ENCODE measurements at places on chromosomes 2 and 18.

- DNase-seq, result no peak
Observed at GRCh38 chr2:98122524-98122923, 35.6 kb downstream of the VWA3B start.

DNA sequence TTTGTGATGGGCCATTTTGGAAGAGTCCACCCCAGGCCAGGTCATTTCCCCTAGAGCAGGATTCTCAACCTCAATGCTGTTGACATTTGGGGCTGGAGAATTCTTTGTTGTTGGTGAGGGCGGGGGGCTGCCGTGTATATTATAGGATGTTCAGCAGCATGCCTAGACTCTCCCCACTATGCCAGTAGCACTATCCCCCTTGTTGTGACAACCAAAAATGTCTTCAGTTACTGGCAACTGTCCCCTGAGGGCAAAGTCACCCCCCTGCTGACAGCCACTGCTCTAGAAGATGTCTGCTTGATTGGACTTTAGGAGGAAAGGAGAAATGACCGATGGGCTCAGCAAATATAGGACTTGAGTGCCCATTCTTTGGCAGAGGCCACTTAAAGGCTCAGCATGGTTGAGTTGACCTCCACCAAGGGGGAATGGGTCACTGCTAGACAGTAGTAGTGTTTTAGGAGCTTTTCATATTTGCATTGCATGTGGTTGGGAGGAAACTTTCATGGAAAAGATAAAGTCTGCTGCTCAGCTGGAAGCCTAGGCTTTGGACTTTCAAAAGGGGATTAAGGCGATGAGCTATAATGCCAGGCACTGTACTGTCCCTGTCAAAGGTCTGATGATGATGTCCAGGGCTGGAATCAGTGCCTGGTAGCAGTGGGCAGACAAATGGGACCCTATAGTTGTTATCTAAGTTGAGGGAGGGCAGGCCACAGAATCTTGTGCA lies 61.1 kb upstream of the MCFD2 start:
- DNase-seq, result no peak

DNA sequence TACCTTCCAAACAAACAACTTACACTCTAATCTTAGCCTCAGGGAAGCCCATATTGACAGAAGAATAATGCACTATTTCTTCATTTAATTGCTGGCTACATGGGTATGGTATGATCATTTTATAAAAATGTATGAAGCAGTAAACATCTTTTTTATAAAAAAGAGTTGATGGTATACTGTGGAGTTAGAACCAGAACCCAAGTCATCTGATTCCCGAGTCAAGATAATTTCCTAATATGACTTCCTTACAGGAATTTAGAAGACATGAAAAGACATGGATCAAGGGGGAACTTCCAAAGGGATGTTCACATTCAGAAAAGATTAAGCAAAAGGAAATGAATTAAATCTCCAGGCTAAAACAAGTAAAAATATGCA lies 171.8 kb downstream of the NBAS start:
- DNase-seq, result no peak

DNA sequence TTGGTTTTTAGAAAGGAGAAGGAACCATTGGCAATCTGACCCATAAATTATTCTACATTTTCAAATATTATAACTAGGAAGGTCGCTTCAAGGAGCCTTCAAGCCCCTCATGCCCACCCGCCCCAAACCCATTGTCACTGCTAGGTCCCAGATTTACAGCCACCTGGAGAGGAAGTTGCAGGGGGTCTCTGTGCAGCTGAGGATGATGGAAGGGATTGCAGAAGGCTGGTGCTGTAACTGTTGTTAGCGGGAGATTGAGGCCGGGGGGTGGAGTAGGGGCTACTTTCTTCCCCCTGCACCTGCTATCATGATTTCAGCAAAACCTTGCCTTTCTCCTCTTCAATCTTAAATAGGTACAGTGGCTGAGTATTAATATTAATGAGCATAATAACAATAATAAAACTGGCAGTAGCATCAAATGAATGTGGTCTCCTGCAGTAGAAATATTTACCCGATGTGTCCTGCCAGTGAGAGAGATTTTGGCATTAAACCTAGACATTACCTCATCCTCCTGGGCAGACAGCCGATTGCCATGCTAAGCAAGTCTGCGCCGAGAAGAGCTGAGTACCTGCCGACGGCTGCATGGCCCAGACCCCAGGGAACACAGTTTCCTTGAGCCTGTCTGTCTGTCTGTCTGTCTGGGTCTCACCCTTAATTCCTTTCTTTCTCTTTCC lies 225.4 kb downstream of the FAM210A start:
- no peak for DNase-seq

GRCh38 chr18:61842146-61842545 lies 50.7 kb downstream of the RNF152 start:
- no peak for DNase-seq

GRCh38 chr2:199259671-199260070 lies 198.1 kb downstream of the SATB2 start:
- DNase-seq, result no peak

DNA sequence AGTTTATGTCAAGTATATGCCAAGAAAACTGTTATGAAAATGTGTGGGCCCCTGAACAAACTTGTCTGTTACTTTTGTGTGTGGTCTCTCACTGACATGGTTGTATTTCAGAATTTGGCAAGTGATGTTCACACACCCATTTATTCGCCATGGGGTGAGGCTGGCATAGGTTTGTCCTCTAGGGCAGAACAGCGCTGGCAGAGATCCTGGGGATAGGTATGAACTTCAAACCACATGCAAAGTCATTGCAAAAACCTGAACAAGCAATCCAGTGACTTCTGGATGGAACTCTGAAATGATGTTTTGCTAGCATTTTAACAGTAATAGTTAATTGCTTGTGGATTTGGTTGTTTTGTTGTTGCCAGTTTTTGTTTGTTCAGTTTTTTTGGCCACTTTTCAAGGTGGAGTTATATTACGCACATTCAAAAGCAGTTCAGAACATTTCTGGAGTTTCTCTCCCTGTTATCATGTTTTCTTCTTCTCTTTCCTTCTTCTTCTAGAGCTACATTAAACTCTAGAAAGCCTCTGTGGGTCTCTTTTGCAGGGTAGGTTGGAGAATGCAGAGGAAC lies 78.5 kb downstream of the MDH1 start:
- no peak for DNase-seq

- DNase-seq, result no peak
Observed at GRCh38 chr2:352696-353095, 64.8 kb upstream of the ALKAL2 start.

DNA sequence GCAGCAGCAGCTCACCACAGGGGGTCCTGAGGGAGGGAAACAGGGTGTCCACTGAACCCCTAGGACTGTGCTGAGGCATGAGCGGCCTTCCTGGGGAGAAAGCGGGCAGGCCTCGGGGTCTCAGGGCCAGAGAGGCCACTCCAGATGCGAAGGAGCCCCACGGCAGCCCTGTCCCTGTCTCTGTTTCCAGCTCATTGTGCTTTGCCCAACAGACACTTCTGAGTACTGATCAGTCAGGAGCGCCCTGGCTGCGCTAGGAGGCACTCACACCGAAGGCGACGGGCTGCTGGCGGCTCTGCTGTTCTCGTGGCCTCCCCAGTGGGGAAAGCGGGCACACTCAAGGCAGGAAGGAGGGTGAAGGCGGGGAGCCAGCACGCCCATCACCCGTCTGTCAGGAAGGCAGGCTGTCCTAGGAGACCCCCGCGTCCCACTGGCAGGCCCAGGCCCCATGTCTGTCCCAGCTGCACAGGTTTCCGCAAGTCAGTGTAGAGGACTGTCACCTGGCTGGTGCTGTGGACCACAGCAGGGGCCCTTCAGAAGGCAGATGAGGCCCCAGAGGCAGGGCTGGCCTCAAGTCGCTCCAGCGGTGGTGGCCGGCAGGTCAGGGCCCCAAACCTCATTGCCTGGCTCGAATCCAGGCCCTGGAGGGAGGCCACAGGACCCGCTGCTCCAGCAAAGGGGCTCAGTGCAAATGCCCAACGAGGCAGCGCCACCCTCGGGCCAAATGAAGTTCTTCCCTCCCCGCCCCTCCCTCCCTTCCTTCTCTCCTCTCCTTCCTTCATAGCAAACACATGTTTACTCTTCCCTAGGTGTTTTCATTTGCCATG lies 6.8 kb downstream of the ESPNL start:
- no peak for DNase-seq

DNA sequence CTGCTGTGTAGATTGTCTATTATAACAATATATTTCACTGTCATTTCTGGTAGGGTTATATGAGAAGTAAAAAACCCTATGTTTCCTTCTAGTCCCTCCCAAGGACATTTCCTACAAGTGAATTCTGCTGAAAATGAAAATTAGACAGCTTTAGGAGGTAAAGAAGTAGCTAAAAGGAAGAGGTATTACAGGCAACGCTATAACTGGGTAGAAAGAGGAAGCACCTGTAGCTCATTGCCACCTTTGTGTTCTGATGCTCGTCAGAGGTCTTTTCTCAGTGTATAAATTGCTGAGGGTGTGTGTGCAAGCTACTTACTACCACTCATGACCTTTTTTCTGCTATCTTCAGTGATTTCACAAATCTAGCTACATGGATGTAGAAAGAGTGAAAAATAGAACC lies 1.4 kb downstream of the DNAJC10 start:
- no peak for DNase-seq

DNA sequence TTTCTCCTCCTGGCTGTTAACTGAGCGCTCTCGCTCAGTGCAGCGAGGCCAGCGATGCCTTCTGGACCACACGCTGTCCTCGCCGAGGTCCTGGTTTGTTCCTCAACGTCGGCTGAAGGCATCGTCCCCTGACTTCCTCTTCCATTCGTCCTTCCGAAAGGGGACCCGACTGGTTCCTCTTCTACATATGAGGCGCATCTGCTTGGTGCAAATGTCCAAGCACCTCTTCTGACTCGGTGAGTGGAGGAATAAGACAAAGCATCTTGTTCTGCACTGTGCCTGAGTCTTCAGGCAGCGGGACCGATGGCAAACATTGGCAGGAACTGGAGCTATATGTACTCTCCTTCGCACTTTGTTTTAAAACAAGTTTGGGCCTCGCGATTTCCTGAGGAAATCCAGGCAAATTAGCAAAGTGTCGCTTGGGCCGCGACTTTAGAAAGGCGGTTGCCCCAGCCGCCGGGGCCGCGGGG lies 621 bp upstream of the KCNS3 start:
- DNase-seq, result no peak

- no peak for DNase-seq
Observed at GRCh38 chr2:168137510-168138180, 109.8 kb downstream of the STK39 start.

- no peak for DNase-seq
Observed at GRCh38 chr2:178264211-178264610, 69.9 kb downstream of the OSBPL6 start.

DNA sequence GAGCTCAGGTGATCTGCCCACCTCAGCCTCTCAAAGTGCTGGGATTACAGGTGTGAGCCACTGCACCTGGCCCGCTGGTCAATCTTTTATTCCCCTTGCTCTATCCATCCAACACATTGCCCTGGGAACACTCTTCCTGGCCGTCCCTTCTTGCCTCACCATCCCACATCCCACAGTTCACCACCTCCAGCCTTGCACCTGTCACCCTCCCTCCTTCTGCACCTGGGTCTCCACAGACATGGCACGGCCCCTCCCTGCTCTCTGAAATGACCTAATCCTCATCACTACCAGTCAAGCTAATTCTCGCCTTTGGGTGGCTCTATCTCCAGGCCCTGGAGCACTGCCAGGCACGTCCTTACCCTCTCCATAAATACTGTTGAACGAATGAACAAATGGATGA lies 116.9 kb upstream of the TEX51 start:
- DNase-seq, result no peak

- no peak for DNase-seq
Observed at GRCh38 chr18:77132369-77133050, at the start of gene MBP. MBP (minus strand) TSS chr18:77132783; CDS start chr18:77105261, 27,522 bp downstream.

DNA sequence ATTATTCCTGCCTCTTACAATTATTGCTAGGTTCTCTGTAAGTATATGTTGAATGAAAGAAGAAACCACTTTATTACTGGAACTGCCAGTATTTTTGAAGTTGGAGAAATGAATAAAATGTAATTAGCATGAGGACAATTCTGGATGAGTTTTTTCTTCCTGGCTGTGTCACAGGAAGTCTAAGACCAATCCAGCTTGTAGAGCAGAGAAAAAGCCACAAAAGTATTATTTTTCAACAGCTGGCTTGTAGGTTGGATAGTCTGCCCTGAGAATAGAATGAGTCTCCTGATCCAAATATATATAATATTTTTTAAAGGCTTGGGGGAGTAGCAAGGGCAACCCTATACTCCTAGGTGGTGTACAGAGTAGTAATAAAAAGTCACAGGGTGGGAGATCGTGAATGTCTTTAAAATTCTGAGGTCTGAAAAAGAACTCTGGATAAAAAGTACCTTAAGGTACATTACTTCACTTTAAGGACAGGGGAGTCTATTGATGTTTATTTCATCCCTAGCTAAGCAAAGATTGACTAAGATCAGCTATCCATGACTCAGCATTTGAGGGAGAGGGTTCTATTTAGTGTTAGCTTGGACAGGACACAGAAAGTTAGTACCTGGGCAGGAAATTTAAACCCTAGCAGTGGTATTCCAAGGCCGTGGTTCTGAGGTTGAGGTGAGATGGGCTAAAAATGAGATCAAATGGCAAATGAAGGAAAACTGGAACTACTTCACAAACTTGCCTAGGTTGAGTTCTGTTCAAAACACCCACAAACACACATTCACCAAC lies 31.7 kb downstream of the SLC40A1 start:
- DNase-seq, result no peak

DNA sequence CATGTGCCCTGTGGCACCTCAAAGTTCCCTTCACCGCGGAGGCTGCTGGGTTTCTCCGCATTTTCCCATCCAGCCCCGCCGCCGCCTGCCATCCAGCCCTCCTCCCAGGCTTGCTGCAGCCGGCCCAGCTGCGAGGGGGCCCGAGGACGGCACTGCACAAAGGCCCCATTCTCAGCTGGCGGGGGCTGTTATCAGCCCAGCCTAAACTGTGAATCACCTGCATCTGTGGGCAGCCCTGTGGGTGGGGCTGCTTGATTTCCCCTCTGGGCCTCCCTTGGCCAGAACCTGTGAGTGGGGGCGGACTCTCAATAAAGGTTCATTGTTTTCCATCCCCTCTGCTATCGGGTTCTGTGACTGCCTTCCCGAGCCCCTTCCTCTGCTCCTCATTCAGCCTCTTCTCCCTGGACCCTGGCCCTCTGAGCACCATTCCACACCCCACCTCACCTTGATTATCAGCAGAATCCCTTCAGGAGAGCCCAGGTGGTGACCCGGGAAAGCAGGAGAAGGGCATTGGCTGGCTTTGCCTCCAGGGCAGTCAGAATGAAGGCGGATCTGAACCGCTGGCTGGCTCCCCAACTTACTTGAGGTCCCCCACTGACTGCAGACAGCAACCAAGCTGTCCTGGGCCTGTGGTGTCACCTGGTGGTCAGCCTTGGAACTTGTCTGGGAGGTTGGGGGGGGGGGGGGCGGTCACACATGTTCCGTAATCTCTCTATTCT lies 204.5 kb downstream of the ZFP36L2 start:
- no peak for DNase-seq

- no peak for DNase-seq
Observed at GRCh38 chr2:88199912-88200682, 30.0 kb downstream of the THNSL2 start.

DNA sequence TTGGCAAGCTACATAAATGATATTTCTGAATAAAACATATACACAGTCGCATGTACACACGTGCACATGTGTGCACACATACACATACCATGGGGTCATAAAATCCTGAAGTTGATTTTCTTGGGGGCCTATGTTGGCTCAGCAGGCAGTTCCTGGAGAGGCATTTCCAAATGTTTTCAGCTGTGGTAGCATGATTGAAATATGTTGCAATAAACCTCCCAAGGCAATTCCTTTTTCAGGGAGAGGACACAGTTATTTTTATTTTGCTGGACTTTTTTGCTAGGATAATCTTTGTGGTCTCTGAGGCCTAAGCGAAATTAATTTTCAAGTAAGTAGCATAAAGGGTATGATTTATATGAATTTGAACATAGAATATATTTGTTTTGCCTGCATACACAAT lies 126.7 kb upstream of the LTBP1 start:
- DNase-seq, result no peak

GRCh38 chr18:3002732-3003131 lies 10.2 kb downstream of the LPIN2 start:
- no peak for DNase-seq

Data from NCI-H524 treated with DMSO at 0.1 percent for 48 hours (cell line).